ENCODE measurements at places on chromosomes 16 and 17.

DNA sequence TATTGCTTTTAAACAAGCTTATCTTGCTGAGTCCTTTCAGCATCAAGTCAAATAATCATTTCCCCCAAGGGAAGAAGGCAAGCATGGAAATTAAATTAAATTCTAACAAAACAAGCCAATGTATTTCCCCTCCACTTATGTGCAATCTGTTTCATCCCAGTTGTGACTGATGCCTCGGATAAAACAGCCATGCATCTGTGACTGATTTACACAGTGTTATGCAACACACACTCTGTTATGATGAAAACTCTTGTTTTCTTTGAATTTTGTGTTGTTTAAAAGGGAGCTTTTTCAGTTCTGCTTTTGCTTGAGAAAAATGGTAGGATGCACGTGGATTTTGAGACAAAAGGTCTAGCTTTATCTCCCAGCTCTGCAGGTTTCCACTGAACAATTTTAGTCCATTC is 32.6 kb downstream of the TMEM100 start:
- DNase-seq = no peak

GRCh38 chr17:71217769-71218168 is 903.1 kb upstream of the SOX9 start:
- DNase-seq = no peak

DNA sequence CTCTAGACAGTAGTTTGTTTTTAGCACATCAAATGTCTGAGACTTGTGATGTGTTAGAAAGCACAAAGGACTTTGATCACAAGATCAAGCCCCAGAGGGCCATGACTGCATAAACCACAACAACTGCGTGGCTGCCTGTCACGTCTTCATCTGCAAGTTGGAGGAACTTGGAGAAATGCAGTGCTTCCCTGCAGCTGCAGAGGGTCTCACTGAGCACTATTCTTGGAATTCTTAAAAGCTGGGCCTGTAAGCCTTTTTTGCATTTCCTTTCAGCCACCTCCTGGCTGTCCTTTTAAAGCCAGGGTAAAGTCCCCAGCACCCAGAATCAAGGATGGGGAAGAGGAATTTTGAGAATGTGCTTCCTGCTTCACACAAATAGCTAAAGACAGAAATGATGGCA is 431.3 kb downstream of the MAF start:
- no peak for DNase-seq

DNA sequence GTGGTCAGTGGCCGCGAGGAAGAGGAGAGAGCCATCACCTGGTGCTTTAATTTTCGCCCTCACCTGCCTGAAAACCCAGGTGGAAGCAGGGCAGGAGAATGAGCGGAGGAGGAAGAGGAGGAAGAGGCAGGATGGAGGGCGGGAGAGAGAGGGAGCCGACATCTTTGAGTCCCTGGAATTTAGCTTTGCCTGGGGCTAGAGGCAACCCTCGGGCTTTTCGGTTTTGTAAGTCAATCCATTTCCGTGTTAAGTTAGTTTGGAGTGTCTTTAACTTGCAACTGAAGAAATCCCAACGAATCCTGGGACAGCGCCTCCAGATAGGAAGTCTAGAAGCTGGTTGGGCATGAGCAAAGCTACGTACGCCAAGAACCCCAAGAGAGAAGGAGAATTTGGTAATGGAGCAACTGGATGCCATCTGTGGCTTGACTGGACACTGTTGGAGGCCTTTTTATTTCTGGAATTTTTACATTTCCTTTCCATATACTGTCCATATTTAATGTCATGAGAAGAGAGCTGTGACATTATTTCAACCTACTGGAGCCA is 36.9 kb upstream of the ATP2A3 start:
- no peak for DNase-seq

DNA sequence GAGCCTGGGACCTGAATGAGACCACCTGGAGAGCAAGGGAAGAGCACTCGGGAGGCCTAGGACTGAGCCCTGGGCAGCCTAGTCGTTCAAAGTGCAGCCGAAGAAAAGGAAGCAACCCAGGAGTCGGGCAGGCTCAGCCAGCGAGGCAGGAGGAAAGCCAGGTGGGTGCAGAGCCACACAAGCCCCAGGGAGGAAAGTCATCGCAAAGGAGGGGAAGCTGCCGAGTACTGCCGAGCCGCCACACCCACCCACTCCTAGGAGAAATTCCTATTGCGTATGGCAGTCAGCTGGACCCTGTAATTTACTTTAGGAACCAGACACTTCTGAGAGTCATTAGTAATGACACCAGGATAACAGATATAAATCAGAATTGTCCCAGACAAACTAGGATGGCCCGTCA is 187.6 kb downstream of the KATNIP start:
- no peak for DNase-seq

- no peak for DNase-seq
Measured at GRCh38 chr16:9706217-9706836, 475.9 kb downstream of the GRIN2A start.

Measured in cortex of kidney (tissue), 1 donor.